MV-4-11 (cell line): ENCODE measurements at places on chromosomes 13 and 19.

GRCh38 chr13:50437252-50437651 lies 406.2 kb downstream of the DLEU7 start:
- no peak for DNase-seq

GRCh38 chr19:41934849-41935374 lies 6.7 kb upstream of the ERFL start:
- DNase-seq: peak; percentile 58

- no peak for DNase-seq
These were observed 160.1 kb downstream of the KDM4B start for GRCh38 chr19:5128936-5129389.

- DNase-seq: peak; percentile 52
These were observed 2.3 kb downstream of the WDR83 start for GRCh38 chr19:12668932-12669269.

- peak; percentile 65 for DNase-seq
These were observed 24.8 kb downstream of the RANBP3 start for GRCh38 chr19:5953030-5953589.

GRCh38 chr13:70568571-70568970 lies 460.3 kb upstream of the KLHL1 start:
- peak; percentile 41 for DNase-seq
